ENCODE measurements at places on chromosomes 1 and 21.

DNA sequence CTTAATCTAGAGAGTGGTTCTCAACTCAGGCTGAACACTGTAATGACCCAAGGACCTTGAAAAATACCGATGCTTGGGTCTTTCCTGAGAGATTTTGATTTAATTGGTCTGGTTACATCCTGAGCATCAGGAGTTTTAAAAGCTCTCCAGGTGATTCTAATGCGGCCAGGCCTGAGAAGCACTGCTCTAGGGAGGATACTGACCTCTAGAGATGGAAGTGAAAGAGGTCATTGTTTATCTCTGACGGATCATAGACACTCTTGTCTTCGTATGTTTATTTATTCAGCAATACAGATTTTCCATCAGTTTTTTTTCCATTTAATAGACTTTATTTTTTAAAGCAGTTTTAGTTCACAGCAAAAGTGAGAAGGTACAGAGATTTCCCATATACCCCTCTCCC lies 54.5 kb upstream of the IGSF5 start:
- no peak for DNase-seq

- no peak for DNase-seq
Observed at GRCh38 chr1:203711251-203712007, 53.6 kb upstream of the LAX1 start.

GRCh38 chr21:16427587-16428087 lies 697.9 kb downstream of the USP25 start:
- DNase-seq, result no peak

DNA sequence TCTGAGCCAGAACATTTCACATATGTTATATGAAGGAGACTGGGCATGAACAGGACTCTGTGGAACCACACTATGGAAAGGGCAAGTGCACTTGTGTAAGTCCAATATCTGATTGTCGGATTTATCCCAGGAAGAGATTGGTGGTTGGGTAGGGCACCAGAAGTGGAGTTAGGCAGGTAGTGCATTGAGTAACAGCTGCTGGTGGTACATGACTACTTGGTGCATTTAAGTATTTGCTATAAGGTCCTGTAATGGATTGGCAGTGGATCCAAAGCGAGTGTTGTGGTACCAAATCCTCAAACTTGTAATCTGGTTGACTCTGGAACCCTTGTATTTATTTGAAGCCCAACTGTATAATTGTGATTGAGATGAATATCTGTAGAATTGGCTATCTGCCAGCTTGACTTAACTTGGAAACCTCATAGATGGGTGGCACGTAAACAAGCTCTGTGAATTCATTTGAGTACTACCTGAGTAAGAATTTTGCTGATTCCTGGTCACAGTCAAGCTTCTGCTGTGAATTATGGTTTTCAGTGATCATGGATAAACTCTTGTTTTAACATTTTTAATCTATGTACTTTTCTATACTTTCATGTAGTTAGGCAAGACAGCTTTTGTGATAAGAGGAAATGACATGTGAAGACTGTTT lies 21.1 kb downstream of the UBAP2L start:
- no peak for DNase-seq

- no peak for DNase-seq
Observed at GRCh38 chr21:35679076-35679475, 381.2 kb downstream of the SETD4 start.

- DNase-seq, result no peak
Observed at GRCh38 chr1:80023358-80023757, 1016.8 kb upstream of the ADGRL4 start.

- DNase-seq, result no peak
Observed at GRCh38 chr1:201507360-201507675, 395 bp upstream of the CSRP1 start.

- no peak for DNase-seq
Observed at GRCh38 chr1:221793439-221794078, 51.7 kb upstream of the DUSP10 start.

- DNase-seq, result no peak
Observed at GRCh38 chr1:12088607-12089006, 25.5 kb downstream of the TNFRSF8 start.

GRCh38 chr1:150807249-150808023 lies 624 bp downstream of the CTSK start:
- no peak for DNase-seq

DNA sequence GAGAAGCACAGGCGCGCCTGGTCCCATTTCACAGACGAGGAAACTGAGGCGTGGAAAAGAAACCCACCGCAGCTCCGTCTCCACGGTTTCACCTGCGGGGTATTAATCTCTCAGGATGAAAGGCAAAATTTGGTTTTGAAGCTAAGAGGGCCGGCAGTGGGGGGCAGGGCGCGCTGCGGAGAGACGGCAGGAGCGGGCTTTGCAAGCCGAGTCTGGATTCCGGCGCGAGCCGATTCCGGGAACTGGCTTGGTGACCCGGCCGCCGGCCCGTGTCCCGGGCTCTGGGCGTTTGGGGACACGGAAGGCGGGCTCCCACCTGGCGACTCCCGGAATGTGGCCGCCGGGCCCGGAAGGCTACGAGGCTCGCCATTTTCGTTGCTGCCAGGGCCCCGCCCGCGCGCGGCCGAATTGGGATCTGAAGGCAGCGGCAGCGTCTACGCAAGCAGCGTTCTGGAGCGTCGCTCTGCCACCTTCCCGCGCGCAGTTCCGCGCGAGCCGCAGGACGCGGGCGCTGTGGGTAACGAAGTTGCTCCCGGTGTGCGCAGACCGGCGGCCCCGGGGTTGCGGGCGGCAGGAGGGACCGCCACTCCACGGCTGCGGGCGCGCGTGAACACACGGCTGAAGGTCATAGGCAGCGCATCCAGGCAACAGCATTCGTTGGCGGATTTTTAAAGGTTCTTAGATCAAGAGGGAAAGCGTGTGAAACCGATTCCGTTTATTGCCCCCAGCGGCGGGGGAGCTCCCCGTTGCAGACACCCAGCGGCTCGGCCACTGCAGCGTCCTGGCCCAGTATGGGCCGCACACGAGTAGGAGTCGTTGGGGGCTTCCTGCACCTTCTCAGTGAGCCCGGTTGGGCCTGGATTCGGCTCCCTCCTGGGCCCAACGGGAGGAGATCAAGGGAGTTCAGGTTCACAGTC lies 5.4 kb upstream of the PRDM16 start:
- no peak for DNase-seq

- DNase-seq, result no peak
Observed at GRCh38 chr1:87115891-87116290, 201.5 kb downstream of the HS2ST1 start.

DNA sequence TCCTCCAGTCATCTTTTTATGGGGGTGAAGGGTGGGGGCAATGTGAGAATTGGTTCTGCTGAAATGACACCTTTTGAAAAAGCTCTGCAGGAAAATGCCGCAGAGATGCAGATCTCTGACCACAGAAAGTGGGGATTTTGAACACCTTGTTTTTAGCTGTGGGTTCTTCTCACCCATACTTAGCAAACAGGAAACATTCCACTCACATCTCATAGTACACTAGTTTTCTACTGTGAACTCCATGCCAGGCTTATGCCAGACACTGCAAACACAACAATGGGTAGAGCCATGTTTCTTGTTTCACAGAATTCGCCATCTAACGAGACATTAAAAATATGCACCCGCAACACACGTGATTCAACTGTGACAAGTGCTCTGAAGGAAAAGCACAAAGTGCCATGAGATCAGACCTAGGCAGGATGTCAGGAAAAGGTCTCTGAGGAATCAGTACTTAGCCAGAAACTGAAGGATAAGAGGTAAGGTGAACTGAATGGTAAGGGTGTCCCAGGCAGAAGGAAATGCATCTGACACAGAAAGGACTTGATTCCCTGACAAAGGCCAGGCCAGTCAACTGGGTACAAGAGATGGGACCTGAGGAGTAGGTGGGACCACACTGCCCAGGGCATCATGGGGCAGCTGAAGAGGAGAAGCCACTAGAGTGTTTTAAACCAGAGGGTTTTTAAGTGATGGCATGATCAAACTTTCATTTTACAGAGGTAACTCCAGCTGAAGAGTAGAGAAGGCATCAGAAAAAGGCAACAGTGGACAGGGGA lies 83.8 kb upstream of the JAK1 start:
- no peak for DNase-seq

DNA sequence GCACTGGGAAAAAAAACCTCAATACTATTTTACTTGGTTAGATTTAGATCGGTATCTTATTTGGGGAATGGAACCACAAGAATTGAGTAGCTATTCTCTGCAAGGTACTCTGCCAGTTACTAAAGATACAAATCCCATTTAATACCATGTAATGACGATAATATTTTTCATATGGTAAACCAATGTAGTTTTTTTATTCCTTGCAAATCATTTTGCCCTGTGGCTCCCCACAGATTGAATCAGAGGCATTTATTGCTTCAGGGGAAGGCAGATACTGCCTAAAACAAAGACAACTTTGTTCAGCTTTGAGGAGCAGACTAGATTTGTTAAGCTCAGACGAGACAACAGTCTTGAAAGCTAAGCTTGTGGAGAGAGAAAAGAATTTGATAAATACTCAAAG lies 226.7 kb upstream of the RUNX1 start:
- DNase-seq, result no peak

GRCh38 chr1:67704351-67704750 lies 19.4 kb downstream of the GADD45A start:
- no peak for DNase-seq

DNA sequence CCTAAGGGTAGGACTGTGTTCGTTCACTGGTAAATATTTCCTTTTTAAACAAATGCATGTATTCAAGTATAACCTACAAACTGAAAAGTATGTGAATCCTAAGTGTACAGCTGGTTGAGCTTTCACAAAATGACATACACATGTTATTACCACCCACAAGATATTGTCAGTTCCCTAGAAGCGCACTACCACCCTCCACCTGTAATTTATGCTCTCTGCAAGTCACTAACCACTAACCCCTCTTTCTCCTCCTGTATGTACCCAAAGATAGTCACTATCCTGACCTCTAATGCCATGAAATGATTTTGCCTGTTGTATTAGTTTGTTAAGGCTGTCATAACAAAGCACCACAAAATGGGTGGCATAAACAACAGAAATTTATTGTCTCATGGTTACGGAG lies 82.8 kb upstream of the CHODL start:
- DNase-seq, result no peak

DNA sequence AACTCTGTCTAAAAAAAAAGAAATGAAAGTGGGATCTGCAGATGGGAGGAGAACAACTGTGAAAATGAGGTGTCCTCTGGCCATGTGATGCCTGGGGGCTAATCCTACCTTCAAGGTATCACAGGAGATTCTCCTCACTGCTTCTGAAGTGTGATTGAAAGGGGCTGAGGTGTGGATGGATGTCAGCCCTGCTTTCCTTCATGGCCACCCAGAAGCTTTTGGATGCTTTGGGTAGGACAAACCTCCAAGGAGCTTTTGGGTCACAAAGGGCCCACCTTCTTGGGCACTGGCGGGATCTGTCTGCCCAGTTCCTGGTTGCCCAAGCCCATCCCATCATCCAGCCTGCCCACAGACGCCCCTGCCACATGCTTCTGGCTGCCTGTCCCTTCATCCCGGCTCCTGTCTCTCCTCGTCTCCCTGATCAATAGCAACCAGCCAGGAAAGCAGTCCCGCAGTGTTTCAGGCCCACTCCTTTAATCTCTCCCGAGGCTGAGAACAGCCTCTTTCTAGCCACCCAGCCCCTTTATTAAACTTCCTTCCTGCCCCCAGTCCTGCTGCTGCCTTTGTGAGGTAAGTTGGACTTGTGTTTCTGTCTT lies 87.2 kb downstream of the MAN1C1 start:
- DNase-seq, result no peak

GRCh38 chr1:153302308-153302707 lies 10.4 kb downstream of the PGLYRP3 start:
- no peak for DNase-seq

DNA sequence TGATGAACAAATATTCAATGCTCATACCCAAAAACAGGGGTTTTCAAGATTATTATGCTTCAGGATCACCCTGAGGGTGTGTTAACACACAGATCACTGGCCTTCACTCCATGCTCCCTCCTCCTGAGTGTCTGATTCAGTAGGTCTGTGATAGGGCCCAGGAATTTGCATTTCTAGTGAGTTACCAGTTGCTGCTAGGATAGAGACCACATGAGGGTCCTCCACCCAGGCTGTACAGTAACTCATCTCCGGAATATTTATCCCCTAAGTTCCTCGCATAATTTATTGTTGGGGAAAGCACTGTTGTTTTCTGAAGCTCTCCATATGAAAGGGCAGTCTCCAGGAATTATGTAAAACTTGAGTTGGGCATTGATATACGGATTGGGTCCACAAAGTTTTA lies 1106.6 kb upstream of the B3GALT2 start:
- no peak for DNase-seq

- DNase-seq, result no peak
Observed at GRCh38 chr1:207188901-207189300, 84.9 kb downstream of the C4BPA start.

DNA sequence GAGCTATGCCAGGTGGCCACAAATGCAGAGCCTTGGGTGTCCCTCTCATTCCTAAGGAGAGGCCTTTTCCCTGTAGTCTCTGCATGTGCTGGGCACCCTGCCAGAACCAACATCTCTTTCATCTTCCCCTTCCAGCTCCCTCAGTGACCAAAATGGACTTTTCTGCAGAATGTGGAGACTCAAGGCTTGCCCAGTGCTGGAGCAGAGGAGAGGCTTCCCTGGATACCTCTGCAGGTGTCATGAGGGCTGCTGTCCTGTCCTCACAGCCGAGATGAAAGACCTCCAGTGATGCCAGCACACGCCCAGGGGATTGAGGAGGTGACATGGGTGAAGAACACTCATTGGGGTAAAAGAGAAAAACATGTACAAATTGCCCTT lies 347.0 kb upstream of the AJAP1 start:
- no peak for DNase-seq
